ENCODE measurements at places on chromosomes 3 and 15. TPM values are rescaled to one million over a fixed set of nuclear protein-coding genes. Genes with fewer than 3 reads are reported as not detected.

The SLC7A14 gene
- 0.14 TPM for total RNA-seq

GRCh38 chr3:130509008-130509407 lies 8.0 kb upstream of the COL6A6 start:
- DNase-seq: no peak

- DNase-seq: no peak
These were observed 331.5 kb upstream of the CFAP20DC start for GRCh38 chr3:59381282-59381681.

GRCh38 chr3:71183549-71183948 lies 400.0 kb downstream of the FOXP1 start:
- no peak for DNase-seq

DNA sequence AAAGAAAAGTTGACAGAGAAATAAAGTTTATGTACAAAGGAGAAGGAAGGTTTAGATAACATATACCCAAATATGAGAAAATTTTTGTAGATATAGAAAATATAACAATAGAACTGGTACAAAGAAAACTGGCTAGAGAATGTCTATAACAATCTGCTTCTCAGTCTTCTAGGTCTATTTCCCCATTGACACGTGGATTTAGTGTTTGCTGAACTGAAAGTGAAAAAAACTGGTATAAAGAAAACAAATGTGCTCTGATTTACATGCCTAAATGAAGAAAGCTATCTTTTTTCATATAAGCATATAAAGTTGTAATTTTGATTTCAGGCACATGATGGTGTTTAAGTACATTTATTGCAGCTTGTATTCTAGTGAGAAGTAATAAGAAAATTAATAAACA lies 9.8 kb downstream of the KCNMB2 start:
- DNase-seq: no peak

- no peak for DNase-seq
These were observed 180.8 kb downstream of the ADAMTS17 start for GRCh38 chr15:100160953-100161352.

DNA sequence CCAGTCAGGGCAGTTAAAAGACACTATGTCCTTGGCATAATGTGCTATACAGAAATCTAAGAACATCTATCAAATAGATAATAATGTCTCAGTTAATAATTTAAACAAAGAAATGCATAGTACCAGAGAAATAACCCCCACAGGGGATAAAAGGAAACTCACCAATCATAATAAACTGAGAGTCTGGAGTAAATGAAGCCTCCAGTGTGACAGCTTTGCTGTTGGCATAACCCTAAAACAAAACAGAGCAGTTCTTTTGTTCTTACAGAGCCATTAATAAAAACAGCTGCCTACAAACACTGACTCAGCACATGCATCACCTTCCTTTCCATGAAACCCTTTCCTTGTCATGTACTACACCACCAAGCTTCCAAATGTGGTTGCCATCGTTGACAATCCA lies 13.5 kb downstream of the PPM1M start:
- peak; percentile 83 for DNase-seq

The CASR gene
- total RNA-seq: not detected

The ATP13A4 gene
- not detected for total RNA-seq

GRCh38 chr3:121660356-121661171 lies at the start of gene HCLS1:
TSS of gene HCLS1 (minus strand) at chr3:121660903. CDS start at chr3:121658347, 2,556 bp downstream.
- DNase-seq: peak; percentile 85

DNA sequence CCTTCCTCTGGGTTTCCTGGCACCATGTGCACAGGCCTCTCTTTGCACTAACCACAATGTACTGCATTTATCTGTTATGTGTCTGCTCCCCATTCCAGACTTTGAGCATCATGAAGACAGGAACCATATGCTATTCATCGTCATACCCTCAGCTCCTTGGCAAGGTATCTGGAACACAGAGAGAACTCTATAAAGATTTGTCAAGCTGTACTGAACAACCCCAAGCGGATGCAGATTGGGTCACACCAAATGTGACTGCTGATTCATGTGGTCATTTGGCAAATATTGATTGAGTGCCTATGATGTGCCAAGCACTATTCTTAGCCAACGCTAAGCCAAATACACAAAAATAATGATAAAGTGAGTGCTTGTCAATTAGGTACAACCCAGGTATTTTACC lies 7.5 kb upstream of the MEGF11 start:
- DNase-seq: no peak

The RHCG gene
- total RNA-seq: not detected

The ADAMTS9 gene
- total RNA-seq: 80.3 TPM
